GM03348 (cell line): ENCODE measurements at places on chromosomes 13 and 19.
A peak's percentile ranks its signal among the peaks of the same experiment; 100 is the strongest.

- no peak for DNase-seq
Observed at GRCh38 chr13:112708560-112709240, 18.9 kb downstream of the ATP11A start.

GRCh38 chr13:32391101-32391619 is 36.8 kb downstream of the N4BP2L1 start:
- no peak for DNase-seq

DNA sequence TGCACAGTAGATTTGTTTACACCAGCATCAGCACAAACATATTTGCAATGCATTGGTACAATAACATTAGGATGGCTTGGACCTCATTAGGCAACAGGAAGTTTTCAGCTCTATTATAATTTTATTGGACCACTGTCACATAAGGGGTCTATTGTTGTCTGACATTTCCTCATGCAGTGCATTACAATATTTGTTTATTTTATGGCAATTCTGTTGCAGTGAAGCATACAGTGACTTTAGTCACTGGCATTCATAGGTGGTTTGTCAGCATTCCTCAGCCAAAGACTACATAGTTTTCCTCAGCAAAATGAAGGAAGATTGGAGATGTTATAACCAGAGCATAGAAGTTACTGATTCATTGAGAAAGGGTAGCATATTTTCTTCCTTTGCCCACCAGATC is 1732.9 kb downstream of the PCDH9 start:
- DNase-seq, result peak; percentile 23

DNA sequence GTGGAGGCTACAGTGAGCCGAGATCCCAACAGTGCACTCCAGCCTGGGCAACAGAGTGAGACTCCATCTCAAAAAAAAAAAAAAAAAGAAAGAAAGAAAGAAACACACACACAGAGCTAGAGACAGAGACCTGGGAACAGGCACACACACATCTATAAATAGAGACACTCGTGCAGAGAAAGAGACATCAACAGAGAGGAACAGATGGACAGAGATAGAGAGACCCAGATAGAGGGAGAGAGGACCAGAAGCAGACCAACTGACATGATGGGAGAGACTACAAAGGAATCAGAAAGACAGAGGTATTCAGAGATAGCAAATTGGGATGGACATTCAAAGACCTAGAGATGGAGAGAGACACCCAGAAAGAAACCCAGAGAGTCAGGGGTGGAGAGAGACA is 2.1 kb upstream of the CA11 start:
- no peak for DNase-seq

DNA sequence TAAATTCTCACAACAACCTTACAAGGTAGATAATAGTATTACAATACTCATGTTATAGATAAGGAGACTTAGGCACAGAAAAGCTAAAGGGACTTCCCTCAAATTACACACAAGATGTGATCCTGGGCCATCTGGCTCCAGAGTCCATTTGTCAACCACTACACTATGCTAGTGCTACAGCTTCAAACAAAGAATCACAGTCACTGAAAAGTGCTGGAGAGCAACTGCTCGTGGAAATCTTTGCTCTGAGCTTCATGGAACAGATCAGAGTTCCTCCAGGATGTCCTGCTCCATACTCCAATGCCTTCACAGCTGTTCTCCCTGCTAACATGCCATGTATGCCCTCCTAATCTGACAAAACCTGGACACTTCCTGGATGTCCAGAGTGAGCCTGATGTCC is 271.2 kb downstream of the ENOX1 start:
- no peak for DNase-seq

- no peak for DNase-seq
Observed at GRCh38 chr19:38213911-38214625, 10.0 kb downstream of the DPF1 start.

DNA sequence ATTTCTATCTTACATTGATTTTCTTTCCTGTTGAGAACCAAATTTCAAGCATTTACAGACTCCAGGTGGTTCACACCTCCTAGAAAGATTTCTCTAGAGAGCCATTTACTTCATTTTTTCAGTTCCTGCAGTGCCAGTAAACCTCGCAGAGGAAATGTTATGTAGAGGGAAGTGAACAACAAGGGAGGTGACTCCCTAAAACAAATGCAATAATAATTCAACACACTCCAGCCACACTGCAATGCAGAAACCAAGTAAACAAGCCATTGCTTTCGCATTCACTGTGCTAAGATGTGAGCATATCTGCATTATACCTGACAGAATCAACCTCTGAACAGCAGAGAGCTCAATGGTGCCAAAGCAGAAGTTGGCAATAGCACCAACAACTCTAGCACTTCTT is 215.1 kb downstream of the RBM26 start:
- DNase-seq, result no peak

DNA sequence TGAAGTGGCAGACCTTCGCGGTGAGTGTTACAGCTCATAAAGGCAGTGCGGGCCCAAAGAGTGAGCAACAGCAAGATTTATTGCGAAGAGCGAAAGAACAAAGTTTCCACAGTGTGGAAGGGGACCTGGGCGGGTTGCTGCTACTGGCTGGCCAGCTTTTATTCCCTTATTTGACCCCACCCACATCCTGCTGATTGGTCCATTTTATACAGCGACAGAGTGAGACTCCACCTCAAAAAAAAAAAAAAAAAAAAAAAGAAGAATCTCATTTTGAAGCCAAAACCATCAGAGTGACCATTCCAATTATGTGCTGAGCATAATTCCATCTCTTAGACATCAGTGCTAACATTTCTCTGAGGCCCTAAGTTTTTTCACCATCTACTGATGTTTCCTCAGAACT is 1.9 kb upstream of the ZNF552 start:
- DNase-seq, result no peak

DNA sequence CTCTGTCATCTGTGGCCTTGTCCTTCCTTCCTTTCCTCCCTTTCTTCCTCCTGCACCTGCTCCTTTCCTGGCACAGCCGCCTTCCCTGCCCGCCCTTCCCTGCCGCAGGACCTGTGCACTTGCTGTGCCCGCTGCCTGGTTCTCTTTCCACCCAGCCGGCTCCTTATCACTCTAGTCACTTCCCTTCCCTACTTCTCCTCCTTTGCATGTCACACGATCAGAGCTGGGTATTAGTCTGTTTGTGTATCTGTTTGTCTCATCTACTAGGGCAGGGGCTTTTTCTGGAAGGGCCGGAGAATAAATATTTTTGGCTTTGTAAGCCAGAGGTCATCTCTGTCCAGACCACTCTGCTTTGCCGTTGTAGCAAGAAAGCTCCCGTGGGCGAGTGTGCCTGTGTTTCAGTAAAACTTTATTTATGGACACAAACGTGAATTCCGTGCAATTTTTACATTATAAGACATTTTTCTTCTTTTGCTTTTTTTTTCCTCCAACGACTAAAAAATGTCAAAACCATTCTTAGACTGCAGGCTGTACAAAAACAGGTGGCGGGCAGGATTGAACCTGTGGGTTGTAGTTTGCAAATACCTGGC is 6.1 kb downstream of the KDM4B start:
- DNase-seq, result no peak

- no peak for DNase-seq
Observed at GRCh38 chr19:56837004-56837403, 3.5 kb downstream of the PEG3 start.

DNA sequence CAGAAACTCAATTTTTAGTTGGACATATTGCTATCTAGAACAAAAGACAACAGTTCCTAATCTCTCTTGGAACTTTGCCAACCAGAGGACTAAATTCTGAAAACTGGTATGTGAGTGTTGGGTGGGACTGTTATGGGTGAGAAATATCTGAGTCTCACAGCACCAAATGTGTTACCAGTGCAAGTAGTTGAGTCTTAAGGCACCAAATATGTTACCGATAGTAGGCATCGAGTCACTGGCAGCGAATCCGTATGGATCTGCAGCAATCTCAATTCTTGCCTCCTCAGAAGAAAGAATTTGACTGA is 575.2 kb downstream of the DACH1 start:
- no peak for DNase-seq

DNA sequence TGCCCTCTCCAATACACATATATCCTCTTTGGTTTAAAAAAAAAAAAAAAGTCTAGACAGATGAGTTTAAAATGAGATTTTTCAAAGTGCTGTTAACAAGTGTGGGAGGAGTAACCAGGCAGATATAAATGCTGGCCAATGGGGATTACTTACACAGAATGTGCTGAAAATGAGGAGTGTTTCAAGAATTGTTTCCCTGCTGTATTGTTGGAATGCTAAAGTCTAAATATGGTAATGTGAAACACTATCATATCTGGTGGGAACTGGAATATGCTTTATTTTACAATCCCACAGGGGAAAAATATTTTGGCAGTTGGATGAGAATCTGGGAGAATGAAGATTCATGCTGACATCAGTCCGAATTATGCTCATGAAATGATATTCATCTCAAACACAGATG is 250.7 kb downstream of the DCT start:
- no peak for DNase-seq

- no peak for DNase-seq
Observed at GRCh38 chr19:3762130-3762473, 380 bp upstream of the MRPL54 start.

DNA sequence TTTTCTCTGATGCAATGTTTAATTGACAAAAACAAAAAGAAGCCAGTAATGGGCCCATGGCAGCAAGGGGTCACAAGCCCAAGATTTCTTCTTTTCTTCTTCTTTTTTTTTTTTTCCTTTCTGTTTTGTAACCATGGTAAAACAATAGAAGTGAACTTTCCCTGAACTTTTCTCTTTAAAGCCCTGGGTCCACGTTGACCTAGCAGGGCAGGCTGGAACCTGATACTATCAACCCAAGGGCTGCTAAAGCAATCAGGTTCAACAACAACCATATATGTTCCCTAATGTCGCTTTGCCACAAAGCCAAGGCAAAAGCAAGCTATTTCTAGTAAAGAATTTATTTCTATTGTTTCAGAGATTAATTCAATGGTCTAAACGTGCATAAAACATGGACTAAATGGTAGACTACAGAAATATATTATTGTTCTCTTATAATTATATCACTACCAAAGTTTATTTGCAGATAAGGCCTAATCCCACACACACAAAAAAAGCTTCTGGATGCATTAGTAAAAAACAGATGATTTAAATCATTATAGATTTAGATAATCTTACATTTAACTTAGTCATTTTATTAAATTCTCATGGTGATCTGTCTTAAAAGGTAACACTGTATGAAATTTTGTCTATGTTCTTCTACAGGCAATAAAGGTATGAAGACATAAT is 153.9 kb downstream of the DACH1 start:
- no peak for DNase-seq

DNA sequence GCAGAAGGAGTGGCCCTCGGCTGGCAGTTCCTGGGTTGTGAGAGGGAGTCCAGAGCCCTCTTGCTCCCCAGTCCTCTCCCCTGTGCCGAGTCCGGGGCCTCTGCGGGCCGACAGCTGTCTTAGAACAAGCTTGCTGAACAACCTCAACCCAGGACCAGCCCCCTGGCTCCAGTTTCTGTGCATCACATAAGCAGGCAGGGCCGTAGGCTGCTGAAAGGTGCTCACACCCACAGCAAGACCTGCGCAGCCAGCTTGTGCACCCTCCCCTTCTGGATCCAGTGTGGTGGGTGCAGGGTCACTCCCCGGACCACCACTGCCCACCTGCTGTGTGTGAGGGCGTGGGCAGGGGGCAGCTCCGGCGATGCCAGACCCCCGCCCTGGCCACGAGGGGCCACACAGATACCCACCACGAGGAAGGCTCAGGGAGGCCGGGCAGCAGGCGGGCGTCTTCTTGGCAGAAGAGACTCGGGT is 25.2 kb upstream of the F7 start:
- no peak for DNase-seq

- DNase-seq, result no peak
Observed at GRCh38 chr19:4705413-4706131, 18.1 kb downstream of the DPP9 start.

GRCh38 chr19:31347828-31348392 is 1.3 kb downstream of the TSHZ3 start:
- peak; percentile 49 for DNase-seq

DNA sequence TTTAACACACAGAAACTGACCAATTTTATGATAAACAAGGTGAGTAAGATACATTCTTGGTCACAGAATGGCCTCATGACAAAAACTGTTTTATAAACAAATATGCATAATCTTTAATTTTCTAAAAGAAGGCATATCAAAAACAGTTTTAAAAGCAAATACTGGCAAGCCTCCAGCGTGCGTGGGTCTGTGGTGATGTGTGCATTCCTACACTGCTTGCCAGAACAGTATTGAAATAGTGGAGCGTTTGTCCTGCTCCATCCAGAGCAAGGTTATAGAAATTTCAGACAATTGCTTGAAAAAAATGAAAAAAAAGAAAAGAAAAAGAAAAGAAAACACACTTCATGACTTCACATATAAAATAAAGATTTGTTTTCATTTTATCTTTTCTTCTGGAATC is 140.9 kb downstream of the MZT1 start:
- DNase-seq, result no peak

DNA sequence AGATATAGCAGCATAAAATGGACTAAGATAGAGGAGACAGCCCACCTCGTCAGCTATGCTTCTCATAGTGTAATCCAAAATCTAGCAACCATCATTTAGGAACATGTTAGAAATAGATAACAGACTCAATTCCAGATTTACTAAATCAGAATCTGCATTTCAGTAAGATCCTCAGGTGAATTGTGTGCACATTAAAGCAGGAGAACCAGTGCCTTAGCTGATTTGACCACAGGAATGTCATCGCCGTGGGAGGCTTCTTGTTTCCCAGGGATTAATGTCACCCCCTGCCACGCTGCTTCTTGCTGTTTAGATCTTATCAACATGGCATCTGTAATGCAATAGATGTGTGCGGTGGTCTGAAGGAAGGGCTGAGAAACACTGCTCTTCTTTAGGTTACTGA is 84.0 kb downstream of the GPC5 start:
- no peak for DNase-seq

DNA sequence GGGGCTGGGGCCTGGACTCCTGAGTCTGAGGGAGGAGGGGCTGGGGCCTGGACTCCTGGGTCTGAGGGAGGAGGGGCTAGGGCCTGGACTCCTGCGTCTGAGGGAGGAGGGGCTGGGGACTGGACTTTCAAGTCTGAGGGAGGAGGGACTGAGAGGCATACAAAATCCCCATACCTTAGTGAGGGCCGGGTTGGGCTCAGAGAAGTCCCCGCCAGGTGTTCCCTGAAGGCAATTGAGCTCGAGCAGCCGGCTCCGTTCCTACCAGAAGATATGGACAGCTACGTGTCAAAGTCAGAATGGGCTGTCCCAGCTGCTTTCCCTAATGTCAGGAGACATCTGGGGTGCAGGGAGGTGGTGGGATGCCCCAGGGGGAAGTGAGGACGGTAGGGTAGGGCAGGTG is 9.5 kb downstream of the PHLDB3 start:
- DNase-seq, result no peak
